ENCODE measurements at places on chromosomes 6 and 20.
A peak's percentile ranks its signal among the peaks of the same experiment; 100 is the strongest.

DNA sequence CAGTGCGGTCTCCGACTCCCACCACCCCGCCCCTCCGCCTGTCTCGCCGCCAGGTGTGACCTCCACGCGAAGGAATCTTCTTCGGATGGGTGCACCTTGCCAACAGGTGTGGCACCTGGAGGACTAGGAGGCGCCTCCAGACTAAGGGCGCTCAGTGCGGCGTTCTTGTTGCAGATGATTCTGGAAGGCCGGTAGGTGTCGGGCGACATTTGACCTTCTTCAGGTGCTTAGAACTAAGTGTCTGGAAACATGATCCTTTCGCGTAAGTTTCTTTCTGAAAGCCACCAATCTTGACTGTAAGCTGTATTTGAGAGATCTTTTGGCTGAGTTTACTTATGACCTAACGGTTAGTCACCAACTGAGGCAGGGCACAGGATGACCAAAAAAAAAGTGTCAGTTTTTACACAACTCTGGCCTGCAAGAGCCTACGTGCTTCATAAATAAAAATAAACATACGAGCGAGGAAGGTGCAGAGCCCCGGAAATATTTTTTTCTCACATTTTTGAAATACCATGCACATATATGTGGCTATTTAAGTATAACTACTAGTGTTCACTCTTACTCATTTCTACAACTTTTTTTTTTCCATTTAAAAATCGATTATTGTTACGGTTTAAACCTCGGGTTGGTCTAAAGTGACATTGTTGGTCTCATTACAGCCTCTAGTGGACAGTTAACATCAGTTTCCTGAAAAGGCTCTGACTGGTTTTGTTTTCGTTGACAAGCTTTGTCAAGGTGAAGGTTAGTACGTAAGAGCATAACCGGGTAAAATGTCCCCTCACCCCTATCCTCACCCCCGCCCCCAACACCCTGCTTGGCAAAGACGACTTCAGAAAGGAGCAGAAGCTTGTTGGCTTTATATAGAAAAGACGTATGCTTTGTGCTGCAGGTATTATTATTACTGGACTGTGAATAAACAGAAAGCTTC lies 1.6 kb upstream of the ATXN1 start:
- DNase-seq, result peak; percentile 87

GRCh38 chr6:161107779-161108730 lies 116.5 kb downstream of the MAP3K4 start:
- no peak for DNase-seq

GRCh38 chr6:113433335-113433991 lies 423.7 kb upstream of the MARCKS start:
- DNase-seq, result no peak

- DNase-seq, result no peak
These were observed 3.2 kb upstream of the PMEPA1 start for GRCh38 chr20:57712851-57713504.

GRCh38 chr6:33668914-33669313 lies 42.6 kb downstream of the UQCC2 start:
- no peak for DNase-seq

DNA sequence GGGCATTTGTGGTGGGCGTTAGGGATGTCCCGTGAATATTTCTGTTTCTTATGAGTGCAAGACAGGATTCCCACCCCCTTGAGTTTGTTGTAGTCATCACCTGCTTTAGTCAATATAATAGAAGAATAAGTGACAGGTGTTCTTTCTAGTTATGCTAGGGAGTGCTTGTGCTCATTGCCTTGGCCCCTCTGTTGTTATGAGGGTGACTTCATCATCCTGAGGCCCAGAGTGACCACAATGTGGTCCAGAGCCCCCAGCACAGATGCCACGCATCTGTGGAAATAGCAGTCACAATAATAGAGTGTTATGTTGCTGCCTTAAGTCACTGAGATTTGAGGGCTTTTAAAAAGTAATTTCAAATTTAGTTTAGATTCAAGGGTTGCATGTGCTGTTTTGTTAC lies 42.4 kb downstream of the GGTLC1 start:
- no peak for DNase-seq

- peak; percentile 36 for DNase-seq
These were observed 71.9 kb downstream of the FAM120B start for GRCh38 chr6:170378502-170378901.
